Common myeloid progenitor, CD34-positive (primary cell): ENCODE measurements at places on chromosomes 6 and 20.

DNA sequence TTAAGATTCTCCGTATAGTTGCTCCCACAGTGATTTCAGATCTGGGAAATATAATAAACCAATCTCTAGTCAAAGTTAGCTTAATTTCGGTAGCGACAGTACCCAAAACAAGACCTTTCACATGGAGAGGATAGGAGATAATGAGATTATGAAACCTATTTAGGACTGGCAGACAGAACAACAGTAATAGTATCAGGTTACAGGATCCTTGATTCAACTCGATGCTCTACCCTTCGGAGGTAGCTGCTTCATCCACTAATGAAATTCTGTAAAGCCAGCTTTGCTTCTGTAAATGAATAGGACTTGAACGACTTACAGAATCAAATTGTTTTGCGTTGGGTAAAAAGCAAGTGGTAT, 534 bp upstream of the AKIRIN2 start:
- H3K36me3 ChIP-seq: no peaks in the 10 kb centered on the region
- no peaks in the 10 kb centered on the region for H3K27me3 ChIP-seq
- H3K4me3 ChIP-seq: peak overlapping the region; percentile 96
- H3K4me1 ChIP-seq: peaks cover 11% of the 10 kb centered on the region
- no peak for DNase-seq

DNA sequence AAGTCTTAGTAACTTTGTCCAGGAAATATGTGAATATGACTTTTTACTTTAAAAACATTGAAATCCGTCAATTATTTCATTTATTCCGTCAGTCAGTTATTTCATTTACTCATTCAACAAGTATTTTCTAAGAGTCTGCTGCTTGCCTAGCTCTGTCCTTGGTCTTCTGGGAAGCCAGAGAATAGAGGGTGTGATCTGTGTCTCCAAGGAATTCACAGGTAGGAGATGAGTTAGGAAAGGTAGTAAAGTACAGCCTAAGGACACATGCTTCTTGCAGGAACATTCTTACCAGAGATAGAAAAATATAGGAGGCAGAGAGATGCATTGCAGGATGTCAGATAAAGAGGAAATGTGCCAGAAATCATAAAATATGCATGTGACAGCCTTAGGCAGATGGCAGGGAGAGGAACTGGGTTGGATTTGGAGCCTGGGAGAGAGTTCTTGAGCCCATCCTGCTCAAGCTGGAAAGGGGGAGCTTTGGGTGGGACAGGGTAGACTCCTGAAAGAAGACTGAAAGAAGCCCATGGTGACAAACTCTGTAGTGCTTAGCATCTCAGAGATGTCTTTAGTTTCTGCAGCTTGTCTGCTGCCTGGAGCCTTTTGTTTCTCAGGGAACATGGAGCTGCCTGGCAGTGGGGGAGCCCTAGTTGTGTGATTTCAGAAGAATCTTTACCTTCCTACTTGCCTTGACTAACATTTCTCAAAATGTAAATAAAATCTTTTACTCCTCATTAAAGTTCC, 3.5 kb downstream of the SH3BGRL2 start:
- H3K27me3 ChIP-seq: no peaks in the 10 kb centered on the region
- H3K27ac ChIP-seq: no peak overlapping the region
- H3K36me3 ChIP-seq: no peaks in the 10 kb centered on the region

DNA sequence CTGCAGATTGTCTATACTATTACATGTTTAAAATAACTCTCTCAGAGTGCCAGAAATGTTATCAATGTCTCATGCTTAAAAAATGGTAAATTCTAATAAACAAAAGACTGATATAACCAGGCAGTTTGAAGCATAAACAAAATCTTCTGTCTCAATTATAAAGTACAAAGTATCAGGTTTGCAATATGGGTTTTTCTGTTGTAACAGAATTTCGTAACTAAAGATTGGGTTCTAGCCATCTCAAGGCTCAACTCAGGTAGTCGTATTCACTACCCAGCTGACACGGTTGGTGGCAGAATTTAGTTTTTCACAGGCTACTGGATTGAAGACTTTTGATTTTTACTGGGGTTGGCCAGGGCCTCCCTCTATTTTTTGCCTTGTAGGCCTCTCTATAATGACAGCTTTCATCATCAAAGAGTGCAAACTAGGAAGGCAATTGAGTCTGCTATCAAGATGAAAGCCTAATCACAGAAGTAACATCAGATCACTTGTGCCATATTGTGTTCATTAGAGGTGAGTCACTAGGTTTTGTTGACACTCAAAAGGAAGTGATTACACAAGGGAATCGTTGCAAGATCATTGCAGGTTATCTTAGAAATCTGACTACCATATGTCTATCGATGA, 3.6 kb downstream of the CYP39A1 start:
- H3K27ac ChIP-seq: no peak overlapping the region
- H3K36me3 ChIP-seq: no peaks in the 10 kb centered on the region
- H3K4me3 ChIP-seq: no peak overlapping the region

- no peaks in the 10 kb centered on the region for H3K36me3 ChIP-seq
- no peaks in the 10 kb centered on the region for H3K4me1 ChIP-seq
- H3K4me3 ChIP-seq: no peak overlapping the region
- no peak overlapping the region for H3K27ac ChIP-seq
- DNase-seq: no peak
Measured at GRCh38 chr6:129542705-129543104, 167.3 kb downstream of the ARHGAP18 start.

DNA sequence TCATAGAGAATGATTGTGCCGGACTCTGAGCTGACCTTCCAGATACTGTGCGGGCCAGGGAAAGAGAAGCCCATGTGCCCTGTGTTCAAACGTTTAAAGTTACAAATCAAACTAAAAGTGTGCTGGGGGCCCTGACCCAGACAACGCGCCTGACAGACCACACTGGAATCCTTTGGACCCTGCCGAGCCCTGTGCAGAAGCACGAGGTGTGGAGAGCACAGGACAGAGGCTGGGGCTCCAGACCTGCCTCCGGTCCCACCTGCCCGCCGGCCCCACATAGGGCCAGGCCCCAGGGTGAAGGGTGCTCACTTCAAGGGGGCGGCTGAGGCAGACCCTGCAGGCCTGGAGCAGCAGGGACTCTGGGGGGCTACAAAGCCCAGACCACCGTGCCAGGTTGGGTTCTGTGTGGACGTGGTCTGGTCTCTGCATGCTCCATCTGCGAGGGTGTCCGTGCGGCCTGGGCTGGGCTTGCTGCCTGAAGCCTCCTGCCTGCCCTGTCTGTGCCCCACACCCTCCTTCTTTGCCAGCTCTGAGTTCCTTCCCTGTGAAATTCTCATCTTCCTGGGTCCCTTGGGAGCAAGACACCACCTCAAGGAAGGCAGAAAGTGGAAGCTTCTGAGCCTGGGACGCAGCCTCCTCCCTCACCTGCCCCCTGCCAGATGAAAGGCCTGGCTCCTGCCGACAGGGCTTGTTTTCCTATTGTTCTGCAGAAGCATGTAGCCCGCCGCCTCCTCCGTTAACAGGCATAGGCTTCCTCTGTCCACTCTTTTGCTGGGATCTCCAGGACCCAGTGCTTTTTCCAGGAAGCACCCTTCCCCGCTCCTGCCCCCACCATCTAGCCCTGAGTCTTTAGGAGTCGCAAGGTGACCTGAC, 186.2 kb downstream of the ERMARD start:
- peaks cover 63% of the 10 kb centered on the region for H3K27me3 ChIP-seq
- H3K36me3 ChIP-seq: no peaks in the 10 kb centered on the region
- DNase-seq: no peak
- no peak overlapping the region for H3K4me3 ChIP-seq
- no peaks in the 10 kb centered on the region for H3K4me1 ChIP-seq

- H3K27ac ChIP-seq: no peak overlapping the region
- no peak overlapping the region for H3K4me3 ChIP-seq
Measured at GRCh38 chr6:89045576-89045975, 35.0 kb upstream of the PNRC1 start.

DNA sequence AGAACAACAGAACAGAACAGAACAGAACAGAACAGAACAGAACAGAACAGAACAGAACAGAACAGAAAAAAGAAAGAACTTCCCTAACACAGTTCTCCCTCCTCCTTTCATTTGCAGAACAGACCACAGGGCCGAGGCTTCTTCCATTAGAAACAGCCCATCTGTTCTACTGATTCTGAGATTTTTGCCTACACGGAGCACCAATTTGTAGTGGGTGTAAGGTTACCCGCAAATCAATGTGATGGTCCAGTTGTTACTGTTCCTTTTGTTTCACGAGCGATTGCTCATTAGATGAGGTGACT, 734 bp upstream of the OGFRL1 start:
- H3K36me3 ChIP-seq: peaks cover 6% of the 10 kb centered on the region
- peak overlapping the region; percentile 85 for H3K4me3 ChIP-seq
- no peaks in the 10 kb centered on the region for H3K27me3 ChIP-seq

GRCh38 chr20:49674383-49675352, 39.0 kb downstream of the B4GALT5 start:
- H3K36me3 ChIP-seq: no peaks in the 10 kb centered on the region
- peak overlapping the region; percentile 76 for H3K27ac ChIP-seq
- no peaks in the 10 kb centered on the region for H3K27me3 ChIP-seq
- DNase-seq: no peak
- H3K4me3 ChIP-seq: no peak overlapping the region

- H3K27ac ChIP-seq: no peak overlapping the region
- no peaks in the 10 kb centered on the region for H3K36me3 ChIP-seq
- no peak overlapping the region for H3K4me3 ChIP-seq
- H3K27me3 ChIP-seq: no peaks in the 10 kb centered on the region
Measured at GRCh38 chr6:142372348-142372747, 70.5 kb downstream of the ADGRG6 start.

GRCh38 chr6:2186516-2186915, 58.9 kb downstream of the GMDS start:
- H3K36me3 ChIP-seq: no peaks in the 10 kb centered on the region
- H3K4me3 ChIP-seq: no peak overlapping the region
- peaks cover 7% of the 10 kb centered on the region for H3K4me1 ChIP-seq
- no peak overlapping the region for H3K27ac ChIP-seq
- no peaks in the 10 kb centered on the region for H3K27me3 ChIP-seq
- DNase-seq: no peak

DNA sequence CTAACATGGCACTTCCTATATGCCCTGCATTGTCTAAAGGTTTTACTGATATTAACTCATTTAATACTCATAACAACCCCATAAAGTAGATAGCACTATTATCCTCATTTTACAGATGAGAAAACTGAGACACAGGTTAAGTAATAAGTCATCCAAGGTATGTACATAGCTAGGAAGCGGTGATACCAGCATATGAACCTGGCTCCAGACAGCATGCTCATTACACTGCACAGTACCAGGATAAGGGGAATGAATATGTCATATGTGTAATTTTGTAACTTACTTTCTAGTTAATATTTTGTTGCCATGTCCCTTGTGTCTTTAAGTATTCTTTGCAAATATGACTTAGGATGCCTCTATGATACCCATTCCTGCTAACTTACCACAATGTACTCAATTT, 53.2 kb upstream of the PBOV1 start:
- H3K36me3 ChIP-seq: no peaks in the 10 kb centered on the region
- H3K4me1 ChIP-seq: no peaks in the 10 kb centered on the region
- no peak overlapping the region for H3K4me3 ChIP-seq
- no peaks in the 10 kb centered on the region for H3K27me3 ChIP-seq

DNA sequence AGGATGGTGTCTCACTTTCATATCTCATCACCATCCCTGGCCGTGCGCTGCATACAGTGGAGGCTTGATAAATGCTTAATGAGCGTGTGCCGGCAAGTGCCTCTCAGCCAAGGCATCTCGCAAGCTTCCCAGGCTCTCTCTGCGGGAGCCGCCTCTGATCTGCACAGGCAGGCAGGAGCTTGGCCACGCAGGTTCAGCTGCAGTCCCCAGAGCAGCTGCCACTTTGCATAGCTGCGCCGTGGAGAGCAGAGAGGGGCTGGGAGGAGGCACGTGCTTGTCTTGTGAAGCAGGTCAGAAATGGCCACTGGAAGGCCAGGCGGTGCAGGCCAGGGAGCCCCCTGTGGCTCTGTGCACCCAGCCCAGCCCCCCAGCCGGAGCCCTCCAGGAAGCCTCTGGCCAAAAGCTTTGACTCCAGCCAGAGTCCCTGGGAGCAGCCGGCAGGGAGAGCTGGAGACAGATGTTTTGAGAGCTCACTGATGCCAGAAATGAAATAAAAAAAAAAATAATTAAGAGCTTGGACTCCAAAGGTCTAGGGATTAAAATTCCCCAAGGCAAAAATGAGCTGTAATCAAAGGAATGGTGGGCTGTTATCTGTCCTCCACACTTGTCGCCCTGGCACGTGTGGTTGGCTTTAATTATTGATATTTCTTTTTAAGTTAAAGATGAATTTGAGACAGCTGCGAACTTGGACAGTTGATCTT, 377.0 kb downstream of the CDH4 start:
- H3K4me1 ChIP-seq: no peaks in the 10 kb centered on the region
- H3K27ac ChIP-seq: no peak overlapping the region
- H3K36me3 ChIP-seq: no peaks in the 10 kb centered on the region
- no peak overlapping the region for H3K4me3 ChIP-seq
- H3K27me3 ChIP-seq: no peaks in the 10 kb centered on the region

- no peak for DNase-seq
- H3K36me3 ChIP-seq: peaks cover 2% of the 10 kb centered on the region
Measured at GRCh38 chr6:147087641-147088040, 116.6 kb upstream of the STXBP5 start.

- no peaks in the 10 kb centered on the region for H3K4me1 ChIP-seq
- no peaks in the 10 kb centered on the region for H3K36me3 ChIP-seq
- no peak overlapping the region for H3K27ac ChIP-seq
- no peak for DNase-seq
- no peaks in the 10 kb centered on the region for H3K27me3 ChIP-seq
Measured at GRCh38 chr20:39269493-39270217, 307.5 kb downstream of the DHX35 start.

DNA sequence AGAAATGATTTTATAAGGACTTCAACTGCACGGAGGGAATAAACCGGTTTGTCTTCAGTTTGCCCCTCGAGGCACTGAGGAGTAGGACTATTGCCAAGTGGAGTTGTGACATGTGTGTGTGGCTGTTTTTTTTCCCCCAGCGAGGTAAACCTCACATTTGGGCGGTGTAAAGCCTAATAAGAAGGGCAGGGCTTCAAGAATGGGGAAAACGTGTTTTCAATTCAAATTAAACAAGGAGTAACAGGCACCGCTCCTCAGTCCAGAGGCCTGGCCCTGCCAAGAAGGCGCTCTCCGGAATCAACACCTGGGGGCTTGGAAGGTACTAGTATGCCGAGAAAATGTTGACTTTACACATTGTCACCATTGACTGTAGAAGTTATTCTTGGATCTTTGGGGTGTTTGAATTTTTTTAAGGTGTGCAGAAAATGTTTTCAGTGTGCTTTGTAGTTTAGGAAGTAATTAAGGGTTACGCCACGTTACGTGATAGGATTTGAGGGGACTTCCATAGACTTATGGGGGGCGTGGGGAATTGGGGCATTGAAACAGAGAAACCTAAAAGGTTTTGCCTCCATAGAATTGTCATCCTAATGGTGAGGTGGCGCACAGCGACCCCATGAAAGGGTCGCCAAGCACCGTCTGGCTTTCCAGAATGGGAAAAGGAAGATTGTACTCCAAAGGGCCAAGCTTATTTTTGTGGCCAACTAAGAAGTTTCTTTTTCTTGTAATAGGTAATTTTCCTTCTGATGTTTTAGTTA, 791 bp downstream of the ADGRG6 start:
- H3K4me1 ChIP-seq: peaks cover 31% of the 10 kb centered on the region
- DNase-seq: peak; percentile 42
- peak overlapping the region; percentile 74 for H3K4me3 ChIP-seq
- no peaks in the 10 kb centered on the region for H3K36me3 ChIP-seq
